Brain (organoid and tissue), 16 donors: ENCODE measurements at places on chromosomes 6 and 20. TPM values are rescaled to one million over a fixed set of nuclear protein-coding genes. Genes with fewer than 3 reads are reported as not detected.

DNA sequence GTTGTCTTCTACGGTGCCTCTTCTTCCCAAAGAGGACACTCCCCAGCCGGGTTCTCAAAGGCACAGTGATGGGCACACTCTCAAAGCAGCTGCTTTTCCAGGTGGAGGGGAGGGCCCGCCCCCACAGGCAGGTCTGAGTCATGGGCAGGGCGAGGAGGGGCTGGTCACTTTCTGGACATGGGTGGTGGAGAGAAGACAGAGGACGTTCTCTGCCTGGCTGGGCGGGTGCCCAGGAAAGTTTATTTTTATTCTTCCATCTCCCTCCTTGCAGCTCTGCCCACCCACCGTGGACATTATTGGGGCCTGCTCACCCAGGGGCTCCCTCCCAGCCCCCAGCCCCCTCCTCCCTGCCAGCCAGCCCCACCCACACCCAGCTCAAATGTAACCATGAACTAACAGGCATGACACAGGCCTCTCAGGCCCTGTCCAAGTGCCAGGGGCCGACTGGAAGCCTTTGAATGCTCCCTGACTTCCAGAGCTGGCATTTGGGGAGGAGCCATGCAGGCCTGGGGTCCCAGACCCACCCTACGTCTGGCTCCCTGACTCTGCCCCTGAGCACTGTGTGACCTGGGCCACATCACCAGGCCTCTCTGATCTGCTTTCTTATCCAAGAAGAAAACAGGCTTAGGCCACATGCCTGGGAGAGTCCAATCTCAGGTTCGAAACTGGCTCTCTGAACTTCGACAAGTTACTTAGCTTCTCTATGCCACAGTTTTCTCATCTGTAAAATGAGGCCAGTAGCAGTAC lies 8.0 kb downstream of the TGM2 start:
- no peak for DNase-seq

GRCh38 chr6:170237999-170238740 lies 52.7 kb downstream of the DLL1 start:
- no peak for DNase-seq

DNA sequence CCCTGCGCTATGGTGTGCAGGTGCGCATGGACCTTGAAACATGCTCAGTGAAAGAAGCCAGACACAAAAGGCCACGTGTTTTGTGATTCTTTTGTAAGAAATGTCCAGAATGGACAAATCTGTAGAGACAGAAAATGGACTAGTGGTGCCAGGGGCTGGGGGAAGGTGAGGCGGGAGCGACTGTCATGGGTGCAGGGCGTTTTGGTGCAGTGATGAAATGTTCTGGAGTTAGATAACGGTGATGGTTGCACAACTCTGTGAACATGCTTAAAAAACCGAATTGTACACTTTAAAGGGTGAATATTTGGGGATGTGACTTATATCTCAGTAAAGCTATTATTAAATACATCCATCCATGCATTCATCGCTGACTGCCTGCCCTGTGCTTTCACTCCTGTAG lies 31.7 kb upstream of the NTSR1 start:
- DNase-seq: no peak

GRCh38 chr6:114267897-114268296 lies 74.9 kb downstream of the HS3ST5 start:
- no peak for DNase-seq

DNA sequence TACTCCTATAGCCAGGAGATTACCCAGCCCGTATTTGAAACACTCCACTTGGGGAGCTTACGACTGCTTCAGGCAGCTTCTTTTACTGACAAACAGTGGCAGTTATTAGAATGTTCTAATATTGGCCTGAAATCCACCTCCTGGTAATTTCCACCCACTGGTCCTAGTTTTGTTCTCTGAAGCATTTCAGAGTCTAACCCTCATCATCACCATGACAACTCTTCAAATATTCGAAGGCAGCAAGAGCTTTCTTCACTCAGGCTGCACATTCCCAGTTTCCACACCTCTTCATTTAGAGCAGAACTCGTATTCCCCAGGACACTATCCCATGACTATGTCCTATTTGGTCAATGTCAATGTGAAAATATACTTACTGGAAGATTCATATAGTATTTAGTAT lies 325.6 kb downstream of the UBE3D start:
- DNase-seq: no peak

The TMEM74B gene
- polyA plus RNA-seq: 4.0 TPM

DNA sequence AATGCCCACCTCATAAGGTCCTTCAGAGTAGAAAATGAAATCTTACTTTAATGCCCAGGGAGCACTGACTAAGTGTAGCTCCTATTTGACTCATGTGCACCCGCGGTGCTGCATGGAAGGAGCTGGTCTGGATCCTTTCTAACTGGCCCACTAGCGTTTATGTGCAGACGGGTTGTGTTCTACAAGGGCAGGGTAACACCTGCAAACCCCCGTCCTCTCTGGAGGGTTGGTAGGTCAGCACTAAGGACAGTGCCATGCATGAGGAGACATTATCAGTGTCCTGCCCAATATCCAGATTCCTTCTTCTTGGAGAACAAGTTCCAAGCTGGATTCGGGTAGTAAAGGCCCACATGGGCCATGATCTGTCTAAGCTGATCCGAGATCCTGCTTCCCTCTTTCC lies 140.3 kb downstream of the ANKRD60 start:
- DNase-seq: no peak

The HLA-DQA2 gene
- 1.3 TPM for polyA plus RNA-seq

DNA sequence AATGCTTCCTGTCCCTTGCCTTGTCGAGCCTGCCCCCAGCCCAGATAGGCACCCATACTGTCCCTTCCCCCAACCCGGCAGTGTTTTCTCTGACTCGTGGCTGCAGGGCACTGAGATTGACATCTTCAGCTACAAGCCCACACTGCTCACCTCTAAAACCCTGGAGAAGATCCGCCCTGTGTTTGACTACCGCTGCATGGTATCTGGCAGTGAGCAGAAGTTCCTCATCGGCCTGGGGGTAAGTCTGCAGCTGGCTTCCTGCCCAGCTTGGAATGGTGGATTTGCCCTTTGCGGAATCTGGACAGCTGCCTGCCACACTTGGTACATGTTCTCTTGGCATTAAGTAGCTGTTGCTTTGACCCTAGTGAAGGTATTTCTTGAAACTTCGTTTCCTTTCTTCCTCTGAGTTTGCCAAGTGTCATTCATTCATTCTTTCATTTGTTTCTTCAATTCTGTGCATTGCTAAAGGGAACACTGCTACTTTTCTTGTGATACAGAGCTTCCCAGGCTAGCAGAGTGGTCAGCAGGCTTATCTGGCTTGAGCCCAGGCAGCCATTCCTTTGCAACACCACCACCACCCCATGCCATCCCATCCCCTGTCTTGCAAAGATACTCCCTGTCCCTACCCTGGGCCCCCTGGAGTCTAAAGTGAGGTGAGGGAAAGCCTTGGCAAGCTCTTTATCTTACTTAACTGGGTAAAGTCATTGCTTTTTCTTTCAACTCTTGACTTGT lies 26.2 kb downstream of the CCDC167 start:
- DNase-seq: peak; percentile 61

GRCh38 chr6:41722969-41723529 lies 12.4 kb downstream of the TFEB start:
- DNase-seq: no peak

DNA sequence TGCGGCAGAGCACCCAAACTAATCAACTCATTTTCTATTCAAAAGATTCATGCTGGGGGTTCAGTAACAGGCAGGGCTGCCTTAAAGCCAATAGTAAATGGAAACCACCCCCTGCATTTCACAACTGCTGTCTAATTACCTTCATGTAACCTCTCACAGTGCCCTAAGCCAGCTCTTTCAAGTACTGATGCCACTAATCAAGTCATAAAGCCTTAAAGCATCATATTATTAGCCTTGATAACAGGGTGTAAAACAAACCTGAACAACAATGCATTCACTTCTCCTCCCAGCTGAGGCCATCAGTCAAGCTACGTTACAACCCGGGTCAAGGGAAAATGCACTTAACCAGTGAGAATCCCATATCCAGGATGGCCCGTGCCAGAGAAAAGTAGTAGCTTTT lies 33.0 kb downstream of the TRERF1 start:
- no peak for DNase-seq

GRCh38 chr6:150332939-150333584 lies 35.8 kb upstream of the IYD start:
- no peak for DNase-seq

DNA sequence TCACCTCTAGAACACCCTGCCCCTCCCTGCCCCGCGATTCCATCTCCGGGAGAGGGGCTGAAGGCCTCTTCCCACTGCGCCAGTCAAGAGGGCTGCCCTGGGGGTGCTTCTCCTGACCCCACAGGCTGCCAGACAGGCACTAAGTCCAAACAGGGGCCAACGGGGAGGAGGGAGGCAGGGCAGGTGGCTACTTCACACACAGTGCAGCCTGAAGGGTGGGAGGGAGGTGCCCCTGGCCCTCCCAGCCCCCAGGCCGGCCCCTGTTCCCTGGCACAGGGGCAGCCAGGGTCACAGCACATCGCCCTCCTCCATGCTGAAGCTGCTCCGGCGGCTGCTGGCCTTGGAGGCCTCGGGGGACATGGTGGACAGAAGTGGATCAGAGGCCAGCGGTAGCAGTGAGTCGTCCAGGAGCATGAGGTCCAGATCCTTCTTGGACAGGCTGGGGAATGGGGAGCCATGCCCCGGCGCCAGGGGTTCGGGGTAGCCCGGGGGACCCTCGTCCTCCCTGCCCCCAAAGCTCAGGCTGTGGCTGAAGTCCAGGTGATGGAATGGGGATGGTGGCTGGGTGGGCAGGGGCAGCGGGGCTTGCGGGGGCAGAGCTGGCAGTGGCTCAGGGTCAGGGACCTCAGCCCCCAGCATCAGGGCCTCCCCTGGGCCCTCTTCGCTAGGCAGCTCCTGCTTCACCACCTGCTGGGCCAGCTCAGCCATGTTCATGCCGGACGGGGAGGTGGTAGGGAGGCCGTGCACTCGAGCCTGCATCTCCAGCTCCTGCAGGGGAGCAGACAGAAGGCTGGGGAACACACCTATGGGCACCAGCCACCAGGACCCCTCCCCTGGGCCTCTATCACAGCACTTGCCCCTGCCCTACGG lies 46.3 kb downstream of the MDFI start:
- DNase-seq: no peak

- no peak for DNase-seq
Measured at GRCh38 chr6:96194675-96195074, 178.9 kb downstream of the FUT9 start.

DNA sequence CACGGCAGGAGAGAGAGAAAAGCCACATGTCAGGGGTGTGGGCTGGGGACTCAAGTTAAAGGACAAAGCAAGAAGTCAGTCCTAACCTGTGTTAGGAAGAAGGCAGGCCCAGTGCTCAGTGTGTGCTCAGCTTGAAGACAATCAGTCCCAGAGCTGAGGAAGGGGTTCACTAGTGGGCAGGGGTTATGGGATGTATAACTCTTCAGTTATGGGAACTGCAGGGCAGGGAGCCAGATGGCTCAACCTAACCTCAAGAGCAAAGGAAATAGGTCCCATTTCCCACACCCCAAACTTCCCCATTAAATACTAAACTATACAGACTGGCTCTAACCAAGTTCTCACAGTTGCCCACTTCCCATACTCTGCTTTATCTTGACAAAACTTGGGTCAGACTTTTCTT lies 7.4 kb upstream of the SSTR4 start:
- DNase-seq: no peak

The DYNLT2 gene
- 1.6 TPM for polyA plus RNA-seq

DNA sequence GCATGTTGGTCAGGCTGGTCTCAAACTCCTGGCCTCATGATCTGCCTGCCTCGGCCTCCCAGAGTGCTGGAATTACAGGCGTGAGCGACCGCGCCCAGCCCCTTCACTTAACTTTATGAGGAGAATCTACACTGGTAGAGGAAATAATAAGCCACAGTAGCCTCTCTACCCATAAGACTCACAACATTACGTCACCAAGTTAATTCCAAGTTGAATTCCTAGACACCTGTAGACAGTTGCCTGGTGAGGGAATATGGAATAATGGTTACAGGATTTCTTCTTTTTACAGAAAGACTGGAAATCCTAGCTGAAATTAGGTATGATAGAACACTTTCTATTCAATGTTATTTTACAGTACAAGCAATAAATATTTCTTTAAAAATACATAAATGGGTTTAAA lies 854.5 kb upstream of the EYS start:
- DNase-seq: no peak

- DNase-seq: peak; percentile 84
Measured at GRCh38 chr6:15791448-15792181, 128.8 kb upstream of the DTNBP1 start.
